ENCODE measurements at places on chromosomes 11 and 22.

- DNase-seq, result no peak
Observed at GRCh38 chr11:23520226-23520960, 660.1 kb upstream of the CCDC179 start.

- no peak for DNase-seq
Observed at GRCh38 chr11:70583781-70584218, 185.5 kb downstream of the CTTN start.

DNA sequence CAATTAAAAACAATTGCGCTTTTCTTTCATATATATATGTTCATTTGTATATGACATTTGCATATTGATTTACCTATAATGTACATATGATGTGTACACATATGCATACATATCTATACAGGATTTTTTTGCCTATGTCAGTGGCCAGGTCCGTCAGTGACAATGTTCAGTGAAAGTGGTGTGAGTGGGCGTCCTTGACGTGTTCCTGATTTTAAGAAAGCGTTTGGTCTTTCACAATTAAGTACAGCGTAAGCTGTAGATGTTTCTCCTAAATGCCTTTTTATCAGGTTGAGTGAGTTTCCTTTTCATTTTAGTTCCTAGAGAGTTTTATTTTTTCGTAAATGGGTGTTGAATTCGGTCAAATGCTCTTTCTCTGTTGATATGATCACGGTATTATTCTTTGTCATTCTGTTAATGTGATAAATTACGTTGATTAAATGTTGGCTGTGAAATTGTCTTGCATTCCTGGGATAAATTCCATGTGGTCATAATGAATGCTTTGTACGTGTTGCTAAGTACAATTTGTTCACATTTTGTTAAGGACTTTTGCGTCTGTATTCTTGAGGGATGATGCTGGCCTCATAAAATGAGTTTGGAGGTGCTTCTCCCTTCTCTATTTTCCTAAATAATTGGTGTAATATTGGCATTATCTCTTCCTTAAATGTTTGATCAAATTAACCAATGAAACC, 10.6 kb upstream of the GNB1L start:
- no peak for DNase-seq

DNA sequence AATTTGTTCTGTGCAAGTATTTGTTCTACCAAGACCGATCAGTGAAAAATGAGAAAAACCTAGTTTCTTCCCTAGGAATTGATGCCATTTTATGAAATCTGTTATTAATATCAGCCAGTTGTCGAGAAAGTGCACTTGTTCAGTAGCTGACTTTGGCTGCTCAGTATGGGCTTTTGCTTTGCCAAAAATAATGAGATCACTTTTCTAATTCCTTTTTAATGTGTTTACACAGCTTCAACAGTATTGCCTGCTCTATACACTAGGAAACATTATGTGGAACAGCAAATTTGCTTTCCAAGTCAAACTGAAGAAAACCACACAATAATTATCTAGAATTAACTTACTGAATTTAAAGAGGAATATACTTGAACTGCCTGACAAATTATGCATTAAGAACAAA, 34.4 kb downstream of the SCUBE2 start:
- DNase-seq, result no peak

- DNase-seq, result no peak
Observed at GRCh38 chr11:127493330-127494022, 492.9 kb upstream of the KIRREL3 start.

- DNase-seq, result no peak
Observed at GRCh38 chr11:16099343-16099900, 256.9 kb downstream of the SOX6 start.

DNA sequence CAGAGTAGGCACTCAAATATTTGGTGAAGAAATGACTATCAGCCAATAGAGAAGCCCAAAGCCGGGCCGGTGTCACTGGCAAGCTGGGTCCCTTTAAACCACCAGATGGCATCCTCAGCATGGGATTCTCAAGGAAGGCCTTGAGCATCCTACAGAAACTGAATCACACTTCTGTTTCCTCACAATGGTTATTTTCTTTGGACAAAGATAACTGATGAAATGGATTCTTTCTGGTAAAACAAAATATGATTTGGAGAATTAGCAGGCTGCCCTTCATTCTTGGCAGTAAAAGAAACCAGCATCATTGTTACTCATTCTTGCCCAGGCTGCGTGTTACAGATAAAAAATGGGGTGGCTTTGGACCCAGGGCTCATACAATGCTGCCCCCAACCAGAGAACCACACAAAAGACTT, 30.3 kb upstream of the ASPHD2 start:
- peak; percentile 32 for DNase-seq

DNA sequence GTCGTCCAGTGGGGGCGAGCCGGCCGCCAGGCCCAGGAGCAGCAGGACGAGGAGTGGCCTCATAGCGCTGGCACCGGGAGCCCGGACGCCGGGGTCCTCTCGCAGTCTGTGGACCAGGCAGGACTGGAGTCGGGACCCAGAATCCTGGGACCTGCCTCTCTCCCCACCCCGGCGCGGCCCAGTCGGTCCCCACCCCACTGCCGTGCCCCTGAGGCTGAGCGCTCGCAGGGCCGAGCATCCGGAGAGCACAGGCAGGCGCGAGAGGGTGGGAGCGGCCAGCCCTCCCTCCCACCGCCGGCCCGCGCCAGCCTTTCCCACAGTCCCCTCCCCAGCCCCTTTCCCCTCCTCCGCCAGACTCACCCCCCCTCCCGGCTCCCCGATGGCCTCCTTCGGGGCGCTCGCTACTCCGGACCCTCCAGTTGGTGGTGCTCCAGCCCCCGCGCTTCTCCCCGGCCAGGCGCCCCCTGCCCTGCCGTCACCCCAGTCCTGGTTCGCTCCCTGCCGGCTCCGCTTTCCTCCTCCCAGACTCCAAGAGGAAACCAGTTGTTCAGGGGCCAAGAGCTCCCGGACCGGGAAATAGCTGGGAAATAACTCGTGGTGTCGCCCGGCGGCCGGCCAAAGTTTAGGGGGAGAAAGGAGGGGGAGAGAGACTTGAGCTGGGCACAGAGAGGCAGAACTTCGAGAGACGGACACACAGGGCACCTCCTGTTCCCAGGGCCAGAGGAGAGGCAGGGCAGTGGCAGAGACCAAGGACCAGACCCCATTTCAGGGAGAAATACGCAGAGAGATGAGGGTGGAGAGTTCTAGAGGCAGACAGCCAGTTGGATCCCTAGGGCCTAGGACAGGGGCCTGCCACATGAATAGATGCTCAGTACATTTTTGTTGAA, at the start of gene C1QTNF5:
C1QTNF5 (minus strand) TSS at position 549 of the 887 bp plus-strand sequence; CDS start at position 63, 486 bp downstream.
- DNase-seq, result no peak

GRCh38 chr22:44464000-44464399, 34.0 kb downstream of the RTL6 start:
- no peak for DNase-seq

GRCh38 chr22:29994027-29994715, 86.1 kb upstream of the HORMAD2 start:
- DNase-seq, result no peak

- no peak for DNase-seq
Observed at GRCh38 chr11:134657631-134658030, 245.6 kb upstream of the B3GAT1 start.

- no peak for DNase-seq
Observed at GRCh38 chr11:129394709-129395108, 19.1 kb downstream of the BARX2 start.

DNA sequence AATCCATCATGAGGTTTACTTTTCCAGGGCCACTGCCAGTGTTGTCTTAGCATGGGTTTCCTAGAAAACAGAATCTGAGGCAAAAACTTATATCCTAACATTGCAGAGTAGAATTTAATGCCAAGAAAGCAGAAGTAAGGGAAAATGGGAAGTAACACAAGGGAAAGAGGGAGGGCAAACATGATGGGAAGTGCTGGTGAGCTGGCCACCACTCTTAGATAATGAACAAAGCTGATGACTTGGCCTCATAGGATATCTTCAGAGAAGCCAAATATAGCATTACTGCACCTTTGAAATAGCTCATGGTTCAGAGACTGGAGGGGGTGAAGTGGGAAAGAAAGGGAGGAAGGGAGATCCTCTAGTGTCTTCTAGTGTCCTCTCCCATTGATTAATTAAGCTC, 24.8 kb upstream of the CALCB start:
- no peak for DNase-seq

DNA sequence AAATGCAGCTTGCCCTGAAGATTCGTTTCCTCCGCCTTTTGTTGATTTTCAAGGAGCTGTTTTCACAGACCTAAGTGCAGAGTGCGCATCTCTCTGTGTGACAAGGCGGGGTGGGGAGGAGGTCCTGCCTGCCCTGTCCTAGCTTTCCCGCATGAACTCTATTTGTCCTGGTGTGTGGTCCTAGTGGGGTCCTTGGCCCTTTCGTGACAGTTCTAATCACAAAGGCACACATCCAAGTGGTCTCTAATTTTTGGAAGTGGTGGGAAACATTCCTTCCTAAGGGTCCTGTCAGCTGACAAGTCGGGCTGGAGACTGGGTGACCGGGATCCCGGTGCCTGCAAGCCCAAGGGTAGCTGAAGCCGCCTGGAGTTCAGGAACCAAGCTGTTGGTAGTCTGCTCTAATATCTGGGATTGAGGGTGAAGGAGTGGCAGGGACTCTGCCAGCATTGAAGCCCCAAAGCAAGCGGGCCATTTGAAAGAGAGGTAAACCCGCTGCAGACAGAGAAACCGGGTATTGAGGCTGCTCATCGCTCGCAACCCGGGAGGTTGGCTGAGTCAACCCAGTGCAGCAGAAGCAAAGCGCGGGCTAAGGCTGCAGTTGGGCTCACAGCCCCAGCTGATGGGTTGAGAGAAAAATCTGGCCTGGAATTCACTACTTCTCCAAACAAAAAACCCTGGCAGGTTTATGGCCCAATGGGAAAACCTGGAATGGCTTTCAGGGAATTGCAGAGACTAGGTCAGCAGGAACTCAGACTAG, 28.1 kb upstream of the FBXO3 start:
- no peak for DNase-seq

GRCh38 chr22:49046546-49047361, 780.9 kb downstream of the BRD1 start:
- DNase-seq, result no peak

DNA sequence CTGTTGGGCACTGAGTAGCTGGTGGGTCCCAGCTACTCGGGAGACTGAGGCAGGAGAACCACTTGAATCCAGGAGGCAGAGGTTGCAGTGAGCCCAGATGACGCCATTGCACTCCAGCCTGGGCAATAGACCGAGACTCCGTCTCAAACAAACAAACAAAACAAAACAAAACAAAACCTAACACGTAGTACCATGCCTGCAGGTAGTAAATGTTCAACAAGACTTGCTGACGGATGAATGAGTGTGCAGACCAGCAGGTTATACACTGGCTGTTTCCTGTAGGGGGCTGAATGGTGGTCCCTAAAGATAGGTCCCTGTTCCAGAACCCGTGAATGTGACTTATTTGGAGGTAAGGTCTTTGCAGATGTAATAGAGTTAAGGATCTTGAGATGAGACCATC, 12.8 kb upstream of the MRGPRD start:
- no peak for DNase-seq

DNA sequence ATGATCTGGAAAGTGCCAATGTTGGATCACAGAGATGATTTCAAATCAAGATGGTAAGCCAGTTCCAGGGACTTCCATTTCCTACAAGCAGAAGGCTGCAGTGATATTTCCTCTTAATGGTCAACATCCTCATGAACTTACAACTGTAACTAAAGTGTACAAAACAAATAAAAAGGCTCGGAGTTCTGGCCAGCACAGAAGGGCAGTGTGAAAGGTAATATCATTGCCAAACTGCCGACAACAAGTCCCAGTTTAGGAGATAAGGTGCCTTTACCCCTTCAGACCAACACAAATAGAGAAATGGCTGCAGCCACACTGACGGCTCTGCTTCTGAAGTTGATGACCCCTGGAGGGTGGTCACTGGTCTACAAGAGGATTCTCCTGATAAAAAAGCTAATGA, 91.1 kb downstream of the ETS1 start:
- DNase-seq, result no peak

GRCh38 chr11:74725701-74726100, 5.5 kb downstream of the CHRDL2 start:
- no peak for DNase-seq

DNA sequence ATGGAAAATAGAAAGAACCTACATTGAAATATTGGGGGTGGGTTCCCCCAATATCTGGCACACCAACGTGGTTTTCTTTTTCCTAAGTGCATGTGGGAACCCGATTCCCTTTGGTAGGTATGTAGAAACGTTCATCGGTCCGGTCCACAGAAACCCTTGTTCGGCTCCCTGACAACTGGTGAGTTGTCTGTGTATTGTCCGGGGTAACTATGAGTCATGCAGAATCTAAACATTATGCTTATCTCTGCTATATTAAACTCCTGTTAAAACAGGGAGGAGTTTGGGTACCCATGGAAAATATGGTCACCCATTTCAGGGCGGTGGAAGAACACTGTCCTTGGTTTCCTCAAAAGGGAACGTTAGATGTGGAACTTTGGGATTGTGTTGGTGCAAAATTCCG, 25.1 kb upstream of the ALDH3B2 start:
- no peak for DNase-seq

DNA sequence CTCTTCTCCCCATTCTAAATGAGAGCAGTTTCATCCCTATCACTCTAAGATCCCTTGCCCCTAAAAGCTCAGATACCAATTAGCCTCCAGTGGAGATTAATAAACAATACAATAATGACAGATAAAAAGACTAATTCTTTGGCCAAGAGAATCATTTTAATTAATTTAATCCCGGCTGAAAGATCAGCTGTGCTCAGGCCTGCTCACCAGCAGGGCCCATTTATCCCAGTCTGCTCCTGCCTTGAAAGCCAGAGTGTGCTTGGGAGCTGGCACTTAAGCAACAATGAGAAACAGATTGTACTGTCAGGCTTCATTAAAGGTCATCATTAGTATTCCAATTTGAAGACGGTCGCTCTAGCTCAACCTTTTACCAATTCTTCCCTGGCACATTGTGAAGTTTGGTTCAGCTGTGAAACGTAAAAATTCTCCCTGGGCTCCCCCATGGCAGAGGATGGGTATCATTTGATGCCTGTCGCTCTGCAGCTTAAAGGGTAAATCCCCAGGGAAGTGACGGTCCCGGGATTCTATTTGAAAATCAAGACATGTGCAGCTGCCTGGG, 36.1 kb upstream of the HTATIP2 start:
- DNase-seq, result no peak

DNA sequence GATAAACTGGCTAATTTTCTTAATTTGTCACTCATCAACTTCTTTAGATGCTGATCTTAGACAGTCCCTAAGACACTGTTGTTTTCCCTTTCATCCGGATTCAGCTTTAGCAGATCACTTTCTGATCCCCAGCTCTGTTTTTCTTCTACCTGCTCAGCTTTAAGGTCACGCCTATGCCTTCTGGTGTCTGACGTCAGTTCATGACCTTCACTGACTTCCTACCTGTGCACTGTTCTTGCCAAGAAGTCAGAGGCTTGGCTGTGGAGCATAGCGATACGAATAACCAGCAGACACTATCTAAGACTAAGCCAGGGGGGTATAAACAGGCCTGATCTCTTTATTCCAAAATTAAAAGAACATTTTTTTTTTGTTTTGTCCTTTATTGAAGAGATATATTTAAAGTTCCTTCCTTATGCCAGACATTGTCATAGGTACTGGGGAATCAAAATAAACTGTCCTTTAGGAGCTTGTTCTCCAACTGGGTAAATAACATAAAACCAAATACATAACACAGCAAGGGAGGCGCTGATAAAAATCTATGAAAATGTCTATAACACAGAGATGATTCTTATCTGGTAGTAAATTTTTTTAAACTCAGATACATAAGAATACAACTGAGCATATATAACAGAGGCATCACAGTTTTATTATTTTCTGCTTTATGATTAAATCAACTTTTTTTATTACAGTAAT, 352.2 kb upstream of the CTSC start:
- no peak for DNase-seq
